ENCODE measurements at places on chromosomes 3 and 15.

DNA sequence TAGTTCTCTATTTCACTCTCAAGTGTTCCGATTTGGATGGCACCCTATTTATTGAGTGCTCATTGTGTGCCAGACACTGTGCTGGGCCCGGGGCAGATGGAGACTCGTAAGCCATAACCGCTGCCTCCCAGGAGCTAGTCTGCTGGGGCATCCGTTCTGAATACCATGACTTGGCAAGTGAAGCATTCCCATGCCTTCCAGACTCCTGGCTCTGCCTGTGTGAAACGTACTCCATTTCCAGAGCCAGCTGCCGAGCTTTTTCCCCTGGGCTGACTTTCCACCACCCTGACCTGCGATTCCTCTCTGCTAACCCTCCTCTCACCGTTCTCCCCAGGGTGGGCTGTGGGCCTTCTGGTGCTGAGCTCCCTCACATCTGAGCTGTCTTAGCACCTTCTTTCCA is 303.1 kb upstream of the CTDSPL start:
- DNase-seq = no peak

GRCh38 chr15:40739047-40739446 is 16.0 kb downstream of the RMDN3 start:
- DNase-seq = no peak

DNA sequence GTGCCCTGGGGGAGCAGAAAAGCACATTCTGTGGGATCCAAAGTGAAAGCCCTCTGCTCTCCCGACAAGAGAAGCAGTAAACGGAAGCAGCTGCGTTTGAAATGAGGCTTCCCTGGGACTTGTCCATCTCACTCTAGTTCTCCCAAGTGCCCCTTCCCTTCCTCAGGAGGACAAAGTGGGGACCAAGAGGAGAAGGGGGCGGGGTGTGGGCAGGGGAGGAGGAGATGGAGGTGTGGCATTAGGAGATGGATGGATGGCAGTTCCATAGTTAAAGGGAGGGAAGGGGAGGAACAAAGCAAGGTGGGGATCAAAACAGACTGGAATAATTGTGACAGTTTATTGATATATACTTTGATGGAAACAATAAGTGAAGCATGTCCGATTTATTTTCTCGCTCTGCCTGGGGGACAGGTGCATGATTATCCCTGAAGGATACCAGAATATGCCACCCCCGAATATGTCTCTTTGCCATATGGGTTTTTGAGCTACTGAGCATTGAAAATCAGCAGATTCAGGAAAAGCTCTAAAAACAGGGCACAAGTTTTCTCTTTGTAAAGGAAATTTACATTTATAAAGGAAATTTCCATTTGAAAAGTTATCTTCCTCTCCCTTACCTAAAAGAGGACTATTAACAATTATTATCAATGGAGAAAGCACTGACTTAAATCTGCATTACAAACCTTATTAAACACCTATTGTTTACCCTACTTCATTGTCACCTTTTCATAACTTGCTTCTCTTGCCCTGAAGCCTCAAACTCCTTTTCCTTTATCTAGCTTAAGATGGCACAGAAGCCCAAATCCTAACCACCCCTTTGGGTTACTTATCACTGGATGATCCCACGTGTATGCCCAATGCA is 58.9 kb upstream of the DAZL start:
- DNase-seq = no peak

DNA sequence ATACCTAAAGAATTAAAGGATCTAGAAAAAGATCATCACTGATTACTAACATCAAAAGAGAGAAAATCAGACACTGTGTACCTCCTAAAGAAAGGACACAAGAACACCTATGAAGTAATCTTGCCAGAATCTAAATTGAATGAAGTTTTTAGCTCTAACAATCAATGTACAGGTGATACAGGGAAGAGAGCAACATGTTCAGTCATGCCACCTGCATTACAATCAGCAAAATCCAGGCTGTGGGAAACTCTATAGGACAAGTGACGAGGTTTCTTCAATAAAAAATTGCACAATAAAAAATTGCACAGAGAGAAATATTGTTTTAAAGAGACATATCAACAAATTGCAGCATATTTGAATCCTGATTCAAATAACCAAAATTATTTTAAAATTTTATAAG is 93.3 kb downstream of the SEMA5B start:
- DNase-seq = no peak

- no peak for DNase-seq
Measured at GRCh38 chr3:89098964-89099585, 8.3 kb upstream of the EPHA3 start.

GRCh38 chr3:65107174-65107573 is 419.4 kb upstream of the ADAMTS9 start:
- no peak for DNase-seq

GRCh38 chr15:43102187-43102586 is 3.7 kb downstream of the UBR1 start:
- DNase-seq = no peak

- peak; percentile 40 for DNase-seq
Measured at GRCh38 chr3:106473576-106474475, 605.0 kb upstream of the CBLB start.

DNA sequence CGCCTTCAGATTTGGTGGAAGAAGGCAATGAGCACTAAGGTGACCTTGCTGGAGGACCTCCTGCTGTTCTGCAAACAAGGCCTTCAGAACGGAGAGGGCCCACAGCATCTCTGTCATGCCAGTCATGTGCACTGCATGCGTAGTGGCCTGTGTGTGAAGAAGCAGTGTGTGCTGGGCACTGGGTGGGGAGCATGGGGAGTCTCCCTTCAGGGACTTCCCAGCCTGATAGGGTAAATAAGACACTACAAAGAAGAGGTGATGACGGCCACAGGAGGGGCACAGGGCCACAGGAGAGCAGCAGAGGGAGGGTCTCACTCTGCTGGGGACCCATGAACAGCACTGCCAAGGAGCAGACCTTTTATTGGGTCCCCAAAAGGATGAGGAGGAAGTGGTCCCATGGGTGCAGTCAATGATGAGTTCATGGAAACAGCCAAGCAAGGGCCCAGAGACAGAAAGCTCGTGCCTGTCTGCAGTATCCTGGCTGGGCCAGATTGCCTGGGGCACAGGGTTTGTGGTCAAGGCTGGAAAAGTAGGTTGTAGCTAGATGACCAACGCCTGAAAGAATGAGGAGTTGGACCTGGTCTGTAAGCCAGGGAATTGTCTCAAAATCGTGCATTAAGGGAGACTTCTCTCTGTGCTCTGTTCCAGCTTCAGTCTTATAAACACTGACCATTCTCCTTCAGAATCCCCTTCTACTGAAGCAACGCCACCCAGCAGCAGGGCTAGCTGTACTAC is 67.8 kb upstream of the SEC61A1 start:
- no peak for DNase-seq

DNA sequence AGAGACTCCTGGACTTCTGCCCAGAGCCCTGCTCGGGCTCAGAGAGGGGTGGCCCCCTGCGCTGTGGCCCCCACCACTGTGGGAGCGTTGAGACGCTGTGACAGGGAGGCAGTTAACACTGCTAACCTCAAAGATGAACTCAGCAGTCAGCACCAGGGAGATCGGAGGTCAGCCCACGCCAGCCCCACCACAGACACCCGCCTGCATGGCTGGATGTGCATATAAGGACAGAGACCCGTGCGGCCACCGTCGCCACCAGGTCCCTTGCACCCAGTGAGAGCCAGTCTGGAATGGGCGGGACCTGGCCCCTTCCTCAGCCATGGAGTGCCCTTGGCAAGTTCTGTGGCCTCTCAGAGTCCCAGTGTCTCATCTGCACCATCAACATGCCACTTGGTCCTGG is 48.5 kb upstream of the FURIN start:
- no peak for DNase-seq

GRCh38 chr3:10263646-10264363 is 15.5 kb downstream of the TATDN2 start:
- DNase-seq = peak; percentile 42

DNA sequence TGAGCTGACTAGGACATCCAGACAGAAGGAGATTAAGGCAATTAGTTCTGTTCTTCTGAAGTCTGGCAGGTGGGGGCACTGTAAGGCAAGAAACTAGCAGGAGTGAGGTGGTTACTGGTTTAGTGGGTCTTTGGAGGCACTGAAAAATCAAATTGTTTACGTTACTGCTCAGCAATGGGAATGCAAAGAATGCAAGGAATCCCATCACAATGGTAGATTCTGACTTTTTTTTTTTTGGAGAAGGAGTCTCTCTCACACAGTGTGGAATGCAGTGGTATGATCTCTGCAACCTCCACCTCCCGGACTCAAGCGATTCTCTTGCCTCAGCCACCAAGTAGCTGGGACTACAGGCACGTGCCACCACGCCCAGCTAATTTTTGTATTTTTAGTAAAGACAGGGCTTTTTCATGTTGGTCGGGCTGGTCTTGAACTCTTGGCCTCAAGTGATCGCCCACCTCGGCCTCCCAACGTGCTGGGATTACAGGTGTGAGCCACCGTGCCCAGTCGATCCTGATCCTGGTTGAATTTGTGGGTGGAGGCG is 16.4 kb downstream of the FAM107A start:
- no peak for DNase-seq

DNA sequence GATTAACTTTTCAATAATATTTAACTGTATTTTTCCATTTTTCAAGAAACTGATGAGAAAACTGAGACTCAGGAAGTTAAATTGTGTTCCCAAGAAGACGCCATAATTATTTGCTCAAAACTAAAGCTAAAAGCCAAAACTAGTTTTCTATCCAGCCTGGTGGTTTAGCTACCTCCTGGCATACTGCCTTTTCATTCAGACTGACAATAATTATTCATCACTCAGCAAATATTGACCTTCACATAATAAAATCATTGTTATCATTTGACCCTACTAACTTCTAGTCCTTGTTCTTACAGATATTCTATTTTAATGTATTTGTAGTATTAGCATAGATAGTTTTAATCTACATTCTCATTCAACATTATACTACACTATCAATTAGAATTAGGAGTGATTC is 210.6 kb upstream of the GADL1 start:
- DNase-seq = no peak

DNA sequence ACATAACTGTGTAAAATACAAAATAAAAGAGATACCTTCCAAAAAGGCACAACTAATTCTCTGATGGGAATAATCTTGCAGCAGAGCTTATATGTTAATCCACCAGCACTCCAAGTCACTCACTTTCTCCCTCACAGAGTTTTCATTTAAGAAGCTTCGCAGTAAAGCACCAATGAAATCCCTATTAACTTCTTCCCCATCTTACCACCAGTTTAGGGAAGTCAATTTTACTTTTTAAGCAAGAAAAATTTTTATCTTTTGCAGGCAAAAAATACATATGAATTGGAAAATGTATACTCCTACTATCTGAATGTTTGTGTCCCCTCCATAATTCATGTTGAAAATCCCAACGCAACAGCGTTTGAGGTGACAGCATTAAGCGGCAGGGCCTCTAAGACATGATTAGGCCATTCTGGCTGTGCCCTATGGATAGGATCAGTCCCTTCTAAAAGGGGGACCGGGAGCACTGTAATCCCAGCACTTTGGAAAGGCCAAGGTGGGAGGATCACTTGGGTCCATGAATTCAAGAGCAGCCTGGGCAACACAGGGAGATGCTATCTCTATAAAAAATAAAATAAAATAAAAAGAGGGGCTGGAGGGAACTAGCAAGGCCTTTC is 435.8 kb downstream of the SHQ1 start:
- no peak for DNase-seq

- DNase-seq = peak; percentile 52
Measured at GRCh38 chr15:90956274-90957030, 1.8 kb downstream of the RCCD1 start.

DNA sequence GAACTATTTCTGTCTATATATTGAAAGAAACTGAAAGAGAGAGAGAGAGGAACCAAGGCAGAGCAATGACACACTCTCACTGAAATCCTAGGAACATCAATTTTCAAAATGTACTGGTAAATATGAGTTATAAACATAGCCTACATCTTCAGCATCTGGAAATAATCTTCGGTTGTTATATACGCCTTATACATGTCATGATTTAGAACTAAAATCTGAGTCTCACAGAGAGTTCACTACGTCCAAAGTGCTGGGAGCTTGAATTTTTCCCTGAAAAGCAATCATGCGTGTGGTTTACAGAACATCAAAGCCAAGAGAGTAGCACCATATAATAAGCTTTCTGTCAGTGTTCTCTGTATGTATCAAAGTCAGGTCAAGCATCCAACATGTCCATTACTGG is 420.0 kb upstream of the CBLB start:
- no peak for DNase-seq

- no peak for DNase-seq
Measured at GRCh38 chr15:39582286-39582976, 1.6 kb downstream of the THBS1 start.

DNA sequence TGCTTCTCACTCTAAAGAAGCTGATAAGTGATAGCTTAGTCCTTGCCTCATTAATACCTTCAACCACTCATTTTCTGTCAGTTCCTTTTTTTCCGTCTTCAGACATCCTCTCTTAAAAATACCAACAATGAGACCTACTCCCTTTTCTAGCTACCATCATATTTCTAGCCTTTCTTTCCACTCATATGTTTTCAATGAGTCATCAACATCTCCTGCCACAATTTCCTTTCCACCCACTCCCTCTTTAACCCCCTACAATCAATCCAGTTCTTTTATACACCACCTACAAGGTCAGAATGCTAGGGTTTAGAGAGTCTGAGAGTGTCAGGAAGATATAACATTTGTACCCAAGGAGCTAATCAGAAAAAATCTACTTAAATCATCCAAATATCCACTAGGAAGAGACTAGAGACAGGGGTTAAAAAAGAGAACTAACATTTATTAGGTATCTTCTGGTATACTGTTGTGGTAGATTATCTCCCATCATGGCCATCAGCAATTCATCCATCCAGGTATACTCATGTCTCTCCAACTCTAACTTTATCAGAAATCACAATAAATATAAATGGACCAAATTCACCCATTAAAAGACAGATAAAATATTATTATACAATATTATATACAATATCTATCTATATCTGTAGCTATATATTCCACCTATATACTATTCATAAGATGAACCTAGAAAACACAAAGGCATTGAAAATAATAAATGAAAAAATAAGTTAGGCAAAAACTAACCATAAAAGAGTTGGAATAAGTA is 42.5 kb downstream of the MYLK start:
- DNase-seq = no peak

GRCh38 chr3:100268156-100268555 is 7.4 kb downstream of the TBC1D23 start:
- DNase-seq = no peak

DNA sequence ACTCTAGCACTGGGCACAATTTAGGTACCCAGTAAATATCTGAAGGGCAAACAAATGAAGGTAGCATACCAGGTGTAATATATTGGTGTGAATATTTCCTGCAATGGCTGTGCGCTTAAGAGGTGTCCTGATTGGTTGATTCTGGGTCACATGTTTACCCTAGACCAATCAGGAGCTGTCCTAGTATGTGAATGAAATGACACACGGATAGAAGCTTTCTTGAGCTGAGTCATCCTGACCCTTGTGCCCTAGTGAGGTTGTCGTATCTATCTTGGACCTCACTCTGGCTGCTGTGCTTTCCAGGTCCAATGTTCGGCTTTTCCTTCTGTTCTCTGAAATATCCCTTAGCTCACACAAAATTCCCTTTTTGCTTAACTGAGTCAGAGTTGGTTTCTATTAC is 58.1 kb upstream of the FOXP1 start:
- no peak for DNase-seq

- DNase-seq = no peak
Measured at GRCh38 chr3:177778633-177779032, 581.4 kb upstream of the TBL1XR1 start.

GRCh38 chr3:15309662-15310335 is 22.6 kb downstream of the SH3BP5 start:
- DNase-seq = peak; percentile 41

All from stimulated activated CD4-positive, alpha-beta T cell treated with anti-CD3 and anti-CD28 coated beads, Interleukin-15, amount 100 ng/mL, for 48 hours (primary cell).